ENCODE measurements at places on chromosomes 3 and 15.

DNA sequence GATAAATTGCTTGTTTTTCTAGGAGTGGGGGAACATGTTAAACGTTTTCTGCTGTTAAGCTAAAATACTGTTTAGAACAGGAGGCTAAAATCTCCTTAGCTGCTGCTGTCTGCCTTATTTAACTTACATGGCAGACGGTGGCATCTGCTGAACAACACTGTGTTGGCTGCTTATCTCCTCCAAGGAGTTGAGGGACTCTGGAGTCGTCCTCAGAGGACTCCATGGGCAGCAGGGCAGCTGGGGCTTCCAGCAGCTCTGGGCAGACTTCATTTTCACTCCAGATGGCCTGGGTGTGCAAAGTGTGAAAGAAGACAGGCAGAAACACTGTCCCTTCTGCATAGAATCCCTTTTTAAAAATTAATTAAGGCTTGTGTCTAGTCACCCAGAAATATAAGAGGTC, 52.9 kb upstream of the NUDT16 start:
- DNase-seq, result no peak

DNA sequence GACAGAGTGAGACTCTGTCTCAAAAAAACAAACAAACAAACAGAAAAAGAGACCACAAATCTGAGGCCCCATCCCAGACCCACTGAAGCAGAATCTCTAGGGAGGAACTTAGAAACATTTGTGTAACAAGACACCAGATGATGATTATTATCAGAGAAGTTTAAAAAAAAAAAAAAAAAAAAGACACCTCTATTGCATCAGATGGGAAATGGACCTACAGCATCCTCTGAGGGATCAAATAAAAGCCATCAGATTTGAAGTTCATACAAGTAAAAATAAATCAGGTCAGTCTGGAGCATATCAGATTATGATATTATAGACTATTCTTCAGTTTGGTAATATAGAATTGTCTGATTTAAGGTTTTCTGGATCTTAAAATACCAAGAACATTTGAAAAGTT, 21.9 kb upstream of the LIPC start:
- DNase-seq, result no peak

DNA sequence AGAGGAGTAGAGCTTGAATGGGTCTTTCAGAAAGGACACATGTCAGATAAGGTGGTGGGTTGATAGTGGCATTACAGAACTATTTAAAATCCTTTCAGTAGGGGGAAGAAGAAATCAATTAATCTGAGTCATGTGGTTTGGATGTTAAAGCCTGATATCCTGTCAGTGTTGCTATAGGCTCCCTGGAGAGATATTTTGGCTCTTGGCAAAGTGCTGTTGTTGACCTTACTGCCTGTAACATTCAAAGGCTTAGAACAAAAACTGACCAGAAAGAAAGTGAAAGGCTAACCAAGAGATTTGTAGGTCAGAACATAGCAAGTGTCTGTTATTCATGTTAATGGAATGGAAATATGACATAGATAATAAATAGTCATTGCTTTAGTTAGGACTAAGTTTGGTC, 552.9 kb downstream of the DIPK2A start:
- no peak for DNase-seq

GRCh38 chr3:39114456-39114855, 7.0 kb downstream of the TTC21A start:
- DNase-seq, result no peak

GRCh38 chr3:16816048-16816780, 68.5 kb upstream of the PLCL2 start:
- DNase-seq, result no peak

DNA sequence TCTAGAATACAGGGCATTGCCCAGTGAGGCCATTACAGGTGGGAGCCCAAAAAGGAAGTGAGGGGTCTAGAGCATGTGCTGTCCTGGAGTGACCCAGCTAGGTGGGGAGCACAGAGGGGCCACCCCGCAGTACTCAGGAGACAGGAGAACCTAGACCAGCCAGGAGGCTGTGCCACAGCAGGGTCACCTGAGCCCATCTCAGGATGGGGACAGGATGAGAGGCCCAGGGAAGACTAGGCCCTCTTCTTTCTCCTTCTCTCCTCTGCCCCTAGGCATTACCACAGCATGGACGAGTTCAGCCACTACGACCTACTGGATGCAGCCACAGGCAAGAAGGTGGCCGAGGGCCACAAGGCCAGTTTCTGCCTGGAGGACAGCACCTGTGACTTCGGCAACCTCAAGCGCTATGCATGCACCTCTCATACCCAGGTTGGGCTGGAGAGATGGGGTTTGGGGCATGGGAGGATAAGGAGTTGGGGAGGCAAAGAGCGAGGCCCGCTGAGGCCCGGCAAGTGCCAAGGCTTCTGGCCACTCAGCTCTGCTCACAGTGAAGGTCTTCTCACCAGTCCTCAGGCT, 20.6 kb downstream of the LOXL1 start:
- DNase-seq, result no peak

GRCh38 chr3:174477491-174477890, 381.6 kb upstream of the NAALADL2 start:
- DNase-seq, result no peak

- DNase-seq, result no peak
Observed at GRCh38 chr3:111582120-111582474, 13.0 kb downstream of the ZBED2 start.

DNA sequence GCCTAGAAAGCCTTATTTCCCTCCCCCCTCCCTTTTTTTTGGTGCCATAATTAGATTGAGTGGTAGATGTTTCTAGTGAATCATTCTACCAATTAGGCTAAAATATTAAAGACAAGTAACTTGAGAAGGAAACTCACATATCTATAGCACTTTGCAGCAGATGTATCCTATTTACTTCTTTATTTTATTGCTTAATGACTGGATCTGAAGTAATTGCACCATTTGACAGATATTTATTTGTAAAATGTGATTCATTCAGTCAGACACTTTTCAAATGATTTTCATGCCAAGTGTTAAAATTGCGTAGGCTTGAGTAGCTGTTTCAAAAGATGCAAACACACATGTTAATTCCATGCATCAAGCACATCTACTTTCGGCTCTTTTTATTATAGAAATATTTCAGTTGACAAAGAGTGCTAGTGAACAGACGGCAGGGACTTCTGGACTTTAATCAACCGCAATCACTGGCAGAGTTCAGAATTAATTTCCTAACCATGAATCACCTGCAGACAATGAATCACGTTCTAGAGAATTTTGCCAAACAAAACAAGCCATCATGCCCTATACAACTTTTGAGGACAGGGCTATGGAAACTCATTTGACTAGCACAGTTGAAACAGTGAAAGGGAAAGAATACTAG, 636.8 kb downstream of the MECOM start:
- DNase-seq, result no peak

DNA sequence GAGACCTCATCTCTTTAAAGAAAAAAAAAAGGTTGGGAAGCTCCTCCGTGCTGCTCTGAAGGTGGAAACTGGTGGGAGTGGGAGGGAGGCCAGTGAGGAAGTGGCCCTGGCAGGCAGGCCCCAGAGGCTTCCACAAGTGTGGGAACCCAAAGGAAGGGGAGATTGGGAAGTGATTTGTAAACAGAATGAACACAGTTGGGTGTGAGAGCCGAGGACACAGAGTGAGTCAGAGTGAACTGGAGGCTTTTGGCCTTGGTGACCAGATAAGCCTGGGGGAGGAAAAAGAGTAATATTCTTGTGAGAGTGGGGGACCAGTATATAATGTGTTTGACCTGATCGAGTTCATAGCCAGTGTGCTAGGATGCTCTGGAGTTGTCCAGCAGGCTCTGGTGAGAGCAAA, 23.0 kb downstream of the MKRN2 start:
- no peak for DNase-seq

DNA sequence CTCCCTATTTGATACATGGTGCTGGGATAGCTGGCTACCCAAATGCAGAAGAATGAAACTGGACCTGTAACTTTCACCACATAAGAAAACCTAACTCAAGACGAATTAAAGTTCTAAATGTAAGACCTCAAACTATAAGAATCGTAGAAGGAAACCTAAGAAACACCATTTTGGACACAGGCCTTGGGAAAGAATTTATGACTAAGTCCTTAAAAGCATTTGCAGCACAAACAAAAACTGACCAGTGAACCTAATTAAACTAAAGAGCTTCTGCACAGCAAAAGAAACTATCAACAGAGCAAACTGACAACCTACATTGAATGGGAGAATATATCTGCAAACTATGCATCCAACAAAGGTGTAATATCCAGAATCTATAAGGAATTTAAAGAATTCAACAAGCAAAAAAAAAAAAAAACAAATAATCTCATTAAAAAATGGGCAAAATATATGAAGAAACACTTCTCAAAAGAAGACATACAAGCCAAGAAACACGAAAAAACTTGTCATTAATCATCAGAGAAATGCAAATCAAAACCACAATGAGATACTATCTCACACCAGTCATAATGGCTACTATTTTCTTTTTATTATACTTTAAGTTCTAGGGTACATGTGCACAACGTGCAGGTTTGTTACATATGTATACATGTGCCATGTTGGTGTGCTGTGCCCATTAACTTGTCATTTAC, 37.0 kb downstream of the HDGFL3 start:
- DNase-seq, result no peak

- DNase-seq, result no peak
Observed at GRCh38 chr3:10528046-10528445, 22.7 kb upstream of the ATP2B2 start.

DNA sequence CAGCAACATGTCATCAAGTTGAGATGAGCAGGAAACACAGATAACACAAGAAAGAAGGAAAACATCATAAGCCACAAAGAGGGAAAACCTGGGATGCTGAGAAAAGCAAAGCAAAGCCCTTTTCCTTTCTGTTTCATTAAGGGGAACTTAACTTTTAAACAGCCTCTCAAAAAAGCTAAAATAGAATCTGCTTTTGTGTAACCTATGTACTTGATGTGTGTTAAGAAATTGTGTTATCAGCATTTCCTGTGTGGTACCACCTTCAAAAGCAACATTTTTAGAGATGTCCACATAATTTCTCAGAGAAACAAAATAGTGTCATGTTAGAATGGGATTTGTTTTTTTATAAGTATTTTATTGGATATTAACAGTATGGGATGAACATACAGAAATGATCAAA, 206.2 kb downstream of the IL20RB start:
- DNase-seq, result no peak

DNA sequence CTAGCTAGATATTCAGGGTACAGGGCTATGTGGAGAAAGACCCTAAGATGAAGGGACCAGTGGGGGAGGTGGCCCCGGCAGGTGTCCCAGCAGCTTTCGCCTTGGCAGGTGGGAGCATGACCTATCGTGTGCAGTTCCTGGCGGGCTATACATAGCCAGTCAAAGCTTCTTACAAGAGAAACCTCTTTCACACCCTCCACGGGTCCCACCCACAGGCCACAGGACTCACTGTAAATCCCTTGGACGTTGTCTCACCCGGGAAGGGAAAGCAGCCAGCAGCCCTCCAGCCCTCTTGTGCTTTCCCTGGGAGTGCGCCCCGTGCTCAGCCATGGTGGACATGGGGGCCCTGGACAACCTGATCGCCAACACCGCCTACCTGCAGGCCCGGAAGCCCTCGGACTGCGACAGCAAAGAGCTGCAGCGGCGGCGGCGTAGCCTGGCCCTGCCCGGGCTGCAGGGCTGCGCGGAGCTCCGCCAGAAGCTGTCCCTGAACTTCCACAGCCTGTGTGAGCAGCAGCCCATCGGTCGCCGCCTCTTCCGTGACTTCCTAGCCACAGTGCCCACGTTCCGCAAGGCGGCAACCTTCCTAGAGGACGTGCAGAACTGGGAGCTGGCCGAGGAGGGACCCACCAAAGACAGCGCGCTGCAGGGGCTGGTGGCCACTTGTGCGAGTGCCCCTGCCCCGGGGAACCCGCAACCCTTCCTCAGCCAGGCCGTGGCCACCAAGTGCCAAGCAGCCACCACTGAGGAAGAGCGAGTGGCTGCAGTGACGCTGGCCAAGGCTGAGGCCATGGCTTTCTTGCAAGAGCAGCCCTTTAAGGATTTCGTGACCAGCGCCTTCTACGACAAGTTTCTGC, 15.0 kb downstream of the GRK7 start:
- no peak for DNase-seq

DNA sequence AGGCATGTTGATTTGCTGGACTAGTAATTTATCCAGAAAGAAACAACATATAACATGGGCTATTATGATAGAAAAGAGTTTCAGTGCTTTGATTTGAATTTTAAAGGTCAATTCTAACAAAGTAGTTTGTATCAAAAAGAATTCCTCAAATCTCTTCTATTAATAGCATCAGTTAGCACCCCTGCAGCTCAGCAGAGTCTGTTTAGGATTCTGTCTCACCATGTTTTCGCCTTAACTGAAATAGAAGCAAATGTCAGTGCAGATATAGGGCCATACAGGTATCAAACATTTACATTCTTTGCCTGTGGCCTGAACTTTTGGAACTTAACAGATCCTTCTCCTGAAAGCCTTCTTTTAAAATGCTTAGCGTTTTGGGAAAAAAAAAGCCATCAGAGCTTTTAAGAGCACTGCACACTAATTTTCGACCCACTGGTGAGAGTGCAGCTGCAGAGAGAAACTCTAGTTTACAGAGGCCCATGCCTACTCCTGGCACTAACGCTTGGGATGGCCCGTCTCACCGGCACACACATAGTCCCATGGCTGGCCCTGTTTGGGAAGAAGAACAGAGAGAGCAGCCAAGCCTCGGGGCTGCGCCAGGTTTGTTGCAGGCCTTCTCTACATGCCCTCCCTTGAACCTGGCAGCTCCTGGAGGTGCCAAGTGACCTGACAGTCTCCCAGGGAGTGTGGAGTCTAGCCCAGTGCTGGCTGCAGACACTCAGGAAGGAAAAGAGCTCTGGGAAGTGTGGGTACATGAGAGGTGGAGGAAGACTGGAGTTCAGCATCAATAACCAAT, 9.9 kb upstream of the PAQR9 start:
- DNase-seq, result no peak

DNA sequence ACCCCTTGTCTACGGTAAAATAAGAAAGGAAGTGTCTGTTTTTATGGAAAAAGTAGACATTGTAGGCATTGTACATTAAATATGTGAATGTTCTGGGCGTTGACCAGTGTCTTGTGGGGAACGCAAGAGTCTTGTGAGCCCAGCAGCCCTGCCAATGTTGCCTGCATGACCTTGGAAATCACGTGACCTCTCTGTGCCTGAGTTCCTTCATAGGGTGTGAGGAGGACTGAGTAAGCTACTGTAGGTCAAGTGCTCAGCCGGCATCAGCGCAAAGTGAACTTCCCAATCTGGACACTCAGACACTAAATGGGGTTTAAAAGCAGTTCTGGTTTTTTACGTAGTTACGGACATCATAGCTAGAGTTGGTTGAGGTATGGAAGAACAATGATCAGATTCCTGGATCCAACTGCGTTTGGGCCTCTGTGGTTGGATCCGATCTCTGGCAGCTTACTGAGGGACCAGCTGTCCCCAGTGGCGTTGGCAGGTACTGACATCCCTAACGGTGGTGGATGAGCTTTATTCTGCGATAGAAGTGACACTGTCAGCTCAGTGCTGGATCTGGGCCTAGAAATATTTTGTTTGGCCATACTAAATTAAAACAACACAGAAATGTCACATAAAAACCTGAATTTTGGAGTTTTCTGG, 63.8 kb downstream of the SPSB4 start:
- no peak for DNase-seq

Measured in dorsolateral prefrontal cortex (tissue), 122 donors.